ENCODE measurements at places on chromosomes 4 and X. TPM values are rescaled to one million over a fixed set of nuclear protein-coding genes. Genes with fewer than 3 reads are reported as not detected.

The PABPC5 gene
- not detected for total RNA-seq

The ARHGAP36 gene
- total RNA-seq = not detected

- DNase-seq = peak; percentile 89
These were observed 66.2 kb downstream of the BEX3 start for GRCh38 chrX:103442536-103442901.

DNA sequence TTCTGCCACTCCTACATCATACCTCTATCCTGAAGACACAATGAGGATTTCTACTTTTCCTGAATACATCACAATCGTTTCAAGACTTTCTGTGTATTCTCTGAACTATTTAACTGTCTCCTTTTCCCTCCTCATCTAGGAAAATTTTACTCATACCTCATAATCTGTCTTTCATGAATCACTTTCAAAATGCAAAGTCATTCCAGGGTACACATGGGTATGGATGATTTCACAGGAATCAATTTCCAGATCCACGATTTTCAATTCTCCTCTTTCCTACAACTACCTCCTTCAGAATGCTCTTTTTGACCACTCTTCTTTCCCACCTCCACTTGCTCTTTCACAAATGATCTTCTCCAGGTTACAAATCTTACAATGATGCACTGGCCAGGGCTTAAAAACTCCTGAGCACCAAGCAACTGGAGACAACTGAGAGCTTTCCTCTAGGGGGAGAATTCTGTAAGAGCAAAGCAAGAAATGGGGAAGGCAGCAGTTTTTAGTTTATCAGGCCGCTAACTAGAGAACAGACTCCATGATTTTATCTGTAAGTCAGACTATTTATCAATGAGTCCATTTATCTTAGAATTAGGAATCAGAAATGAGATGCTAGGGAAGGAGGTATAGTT is 116.4 kb downstream of the PPP3CA start:
- DNase-seq = no peak

GRCh38 chr4:110231869-110232268 is 33.5 kb upstream of the ELOVL6 start:
- DNase-seq = peak; percentile 94

- DNase-seq = peak; percentile 39
These were observed 93.0 kb downstream of the TSPAN7 start for GRCh38 chrX:38654302-38654701.

The NEIL3 gene
- total RNA-seq = 0.90 TPM

DNA sequence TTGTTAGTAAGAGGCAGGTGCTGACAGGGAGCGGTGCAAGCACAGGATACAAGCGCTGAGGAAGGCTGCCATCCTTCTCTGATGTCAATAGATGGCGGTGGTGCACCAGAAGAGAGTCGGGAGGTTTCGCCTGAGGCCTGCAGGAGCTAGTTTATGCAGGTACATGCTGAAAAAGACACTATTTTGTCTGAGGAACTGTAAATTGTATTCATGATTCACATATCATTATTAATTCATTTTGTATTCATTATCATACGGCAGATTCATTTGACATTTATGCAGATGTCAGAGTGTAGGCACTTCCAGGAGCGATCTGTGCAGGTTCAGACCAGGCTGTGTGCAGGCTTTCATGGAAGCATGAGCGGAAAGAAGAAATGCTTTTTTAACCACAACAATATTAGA is 824.0 kb downstream of the STIM2 start:
- peak; percentile 64 for DNase-seq

DNA sequence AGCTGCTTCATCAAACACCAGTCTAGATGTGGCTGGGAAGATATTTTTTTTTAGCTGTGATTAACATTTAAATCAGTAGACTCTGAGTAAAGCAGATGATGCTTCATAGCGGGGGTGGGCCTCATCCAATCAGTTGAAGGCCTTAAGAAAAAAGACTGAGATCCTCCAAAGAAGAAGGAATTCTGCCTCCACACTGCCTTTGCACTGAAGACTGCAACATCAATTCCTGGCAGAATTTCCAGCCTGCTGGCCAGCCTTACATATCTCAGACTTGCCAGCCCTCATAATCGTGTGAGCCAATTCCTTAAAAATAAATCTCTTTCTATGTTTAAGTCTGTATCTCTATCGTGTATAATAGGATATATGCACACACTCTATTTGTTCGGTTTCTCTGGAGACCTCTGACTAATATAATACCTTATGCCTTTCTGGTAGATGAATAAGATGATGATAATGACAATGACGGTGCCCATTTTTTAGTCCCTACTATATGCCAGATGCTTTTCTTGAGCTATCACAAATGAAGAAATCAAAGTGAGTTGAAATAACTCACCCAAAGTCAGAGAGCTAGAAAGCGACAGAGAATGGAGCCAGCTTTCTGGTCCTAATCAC is 66.1 kb upstream of the SOD3 start:
- DNase-seq = no peak

DNA sequence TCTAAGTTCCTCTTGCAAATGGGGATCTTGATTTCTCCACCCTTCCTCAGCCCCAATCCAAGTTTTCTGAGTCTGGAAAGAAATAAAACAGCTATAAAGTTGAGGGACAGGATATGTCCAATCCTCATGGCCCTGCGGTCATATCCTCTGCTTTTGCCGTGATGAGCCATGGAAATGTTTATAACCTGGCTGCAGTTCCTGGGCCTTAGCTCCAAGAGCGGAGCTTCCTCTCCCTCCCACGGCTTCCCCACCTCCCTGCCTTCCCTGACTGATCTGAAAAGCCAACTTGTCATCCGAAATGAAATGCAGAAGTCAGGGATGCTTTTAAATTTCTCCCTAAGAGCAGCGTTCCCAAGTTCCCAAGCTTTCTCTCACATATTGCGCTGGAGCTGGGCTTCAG is 221.5 kb upstream of the SFRP2 start:
- no peak for DNase-seq

The RBM46 gene
- total RNA-seq = 0.53 TPM

GRCh38 chrX:2650865-2651264 is 40.2 kb upstream of the CD99 start:
- no peak for DNase-seq

GRCh38 chrX:51852096-51852495 is 41.3 kb upstream of the MAGED1 start:
- DNase-seq = no peak

The CTAG2 gene
- not detected for total RNA-seq

The SUPT20HL1 gene
- under 0.01 TPM for total RNA-seq

The CDKL2 gene
- 0.90 TPM for total RNA-seq

The IL2RG gene
- total RNA-seq = 0.26 TPM

The PABPC1L2B gene
- total RNA-seq = not detected

The NEXMIF gene
- under 0.01 TPM for total RNA-seq
